ENCODE measurements at places on chromosomes 1 and 21. TPM values are rescaled to one million over a fixed set of nuclear protein-coding genes. Genes with fewer than 3 reads are reported as not detected.

- no peaks in the 10 kb centered on the region for H3K4me1 ChIP-seq
- H3K4me3 ChIP-seq, result no peak overlapping the region
- H3K36me3 ChIP-seq, result no peaks in the 10 kb centered on the region
- H3K27me3 ChIP-seq, result peaks cover 37% of the 10 kb centered on the region
- DNase-seq, result no peak
These were observed 18.5 kb downstream of the RIIAD1 start for GRCh38 chr1:151739590-151740355.

- peaks cover 20% of the 10 kb centered on the region for H3K4me1 ChIP-seq
- no peaks in the 10 kb centered on the region for H3K36me3 ChIP-seq
- H3K4me3 ChIP-seq, result no peak overlapping the region
- no peak overlapping the region for H3K27ac ChIP-seq
- DNase-seq, result no peak
These were observed 11.2 kb downstream of the DCST2 start for GRCh38 chr1:155022136-155022926.

GRCh38 chr1:199762572-199762971 is 264.9 kb upstream of the NR5A2 start:
- no peak overlapping the region for H3K4me3 ChIP-seq
- H3K27ac ChIP-seq, result no peak overlapping the region
- H3K36me3 ChIP-seq, result peaks cover 4% of the 10 kb centered on the region
- H3K27me3 ChIP-seq, result peaks cover 3% of the 10 kb centered on the region
- DNase-seq, result no peak

GRCh38 chr1:59487335-59488031 is 190.6 kb downstream of the FGGY start:
- peaks cover 3% of the 10 kb centered on the region for H3K36me3 ChIP-seq
- H3K27me3 ChIP-seq, result no peaks in the 10 kb centered on the region
- H3K27ac ChIP-seq, result no peak overlapping the region
- H3K4me1 ChIP-seq, result no peaks in the 10 kb centered on the region

DNA sequence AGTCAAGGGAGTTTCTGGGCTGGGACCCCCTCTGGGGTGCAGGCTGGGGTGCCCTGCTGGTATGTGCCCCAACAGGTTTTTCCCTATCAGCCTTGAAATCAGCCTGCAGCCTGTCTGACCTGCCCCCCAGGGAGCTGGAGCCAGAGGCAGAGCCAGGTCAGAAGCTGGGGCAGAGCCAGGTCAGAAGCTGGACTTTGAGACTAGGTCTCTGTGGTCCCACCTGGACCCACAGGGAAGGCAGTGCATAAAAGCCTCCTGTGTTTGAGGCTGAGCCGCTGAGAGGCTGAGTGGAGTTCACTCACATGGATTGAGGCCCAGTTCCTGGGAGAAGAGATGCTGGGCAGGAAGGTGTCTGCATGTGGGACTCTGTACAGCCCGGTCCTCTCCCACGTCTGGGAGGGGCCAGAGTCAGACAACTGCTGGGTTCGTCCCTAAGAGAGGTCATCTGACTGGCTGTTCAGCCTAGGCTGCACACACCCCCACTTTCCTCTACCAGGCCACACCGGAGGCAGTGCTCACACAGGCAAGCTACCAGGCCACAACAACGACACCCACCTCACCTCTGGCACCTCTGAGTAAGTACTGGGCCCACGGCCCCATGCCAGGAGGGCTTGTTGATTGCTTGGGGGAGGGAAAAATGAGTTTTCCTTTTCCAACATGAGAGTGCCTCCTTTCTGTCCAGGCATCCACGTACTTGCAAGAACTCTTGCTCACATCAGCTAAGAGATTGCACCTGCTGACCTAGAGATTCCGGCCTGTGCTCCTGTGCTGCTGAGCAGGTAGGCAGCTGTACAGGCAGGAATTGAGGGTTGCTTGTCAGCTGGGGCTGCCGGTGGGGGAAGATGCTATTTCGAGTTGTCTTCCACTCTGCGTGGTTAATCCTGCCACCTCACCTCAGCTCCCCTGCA is at the start of gene ANXA9:
TSS of gene ANXA9 (plus strand) at position 488 of the 908 bp plus-strand sequence. CDS start 814 bp downstream, outside the sequence.
- peaks cover 11% of the 10 kb centered on the region for H3K4me1 ChIP-seq
- no peaks in the 10 kb centered on the region for H3K36me3 ChIP-seq
- H3K27me3 ChIP-seq, result no peaks in the 10 kb centered on the region
- no peak within 1 kb of the TSS for H3K4me3 ChIP-seq
- DNase-seq, result no peak

GRCh38 chr1:111290630-111291029 is at the start of gene CHIA:
CHIA (plus strand) TSS chr1:111290851; CDS start chr1:111310468, 19,617 bp downstream.
- no peaks in the 10 kb centered on the region for H3K4me1 ChIP-seq
- DNase-seq, result no peak
- H3K4me3 ChIP-seq, result no peak within 1 kb of the TSS
- no peak within 1 kb of the TSS for H3K27ac ChIP-seq
- H3K36me3 ChIP-seq, result no peaks in the 10 kb centered on the region

DNA sequence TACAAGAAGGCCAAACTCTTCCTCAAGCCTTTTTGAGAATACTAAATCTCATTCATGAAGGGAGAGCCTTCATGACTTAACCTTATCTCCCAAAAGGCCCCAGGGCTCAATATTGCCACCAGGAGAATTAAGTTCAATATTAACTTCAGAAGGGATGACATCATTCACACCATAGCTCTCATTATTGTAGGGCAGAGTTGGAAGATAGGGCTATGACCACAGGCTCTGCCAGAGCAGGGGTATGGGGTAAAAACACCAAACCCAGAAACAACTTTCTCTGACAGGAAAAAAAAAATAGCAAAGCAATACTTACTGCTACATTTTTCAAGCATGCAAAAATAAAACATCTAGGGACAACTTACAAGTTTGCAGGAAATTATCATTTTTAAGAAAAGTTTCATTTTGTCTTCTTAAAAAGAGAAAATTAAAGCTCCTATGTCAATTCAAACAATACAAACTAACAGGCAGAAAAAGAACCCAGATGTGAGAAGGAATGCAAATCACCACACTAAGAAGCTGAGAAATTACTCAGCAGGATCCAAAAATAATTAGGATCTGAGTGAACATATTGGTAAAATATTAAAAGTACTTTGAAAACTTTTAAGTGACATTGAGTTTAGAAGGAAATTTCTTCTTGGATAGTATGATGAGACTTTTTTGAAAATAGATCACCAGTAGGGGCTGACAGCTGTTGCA is 1156.5 kb downstream of the NCAM2 start:
- H3K36me3 ChIP-seq, result no peaks in the 10 kb centered on the region
- no peak overlapping the region for H3K27ac ChIP-seq
- H3K4me1 ChIP-seq, result no peaks in the 10 kb centered on the region
- H3K4me3 ChIP-seq, result no peak overlapping the region
- DNase-seq, result no peak
- no peaks in the 10 kb centered on the region for H3K27me3 ChIP-seq

DNA sequence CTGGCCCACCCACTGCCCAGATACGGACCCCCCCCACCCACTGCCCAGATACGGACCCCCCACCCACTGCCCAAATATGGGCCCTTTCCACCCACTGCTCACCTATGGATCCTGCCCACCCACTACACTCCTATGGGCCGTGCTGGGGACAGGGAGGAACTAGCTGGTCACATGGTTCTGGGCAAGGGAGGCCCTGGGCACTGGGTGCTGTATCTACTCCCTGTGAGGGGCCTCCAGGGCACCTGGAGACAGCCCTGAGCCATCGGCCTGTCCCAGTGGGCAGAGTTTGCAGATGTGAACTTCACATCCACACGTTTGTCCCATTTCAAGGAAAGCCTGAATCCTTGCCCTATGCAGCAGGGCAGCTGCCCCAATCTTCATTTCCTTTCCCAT is 71.4 kb upstream of the COL6A1 start:
- H3K4me1 ChIP-seq, result no peaks in the 10 kb centered on the region
- no peaks in the 10 kb centered on the region for H3K27me3 ChIP-seq
- no peak overlapping the region for H3K4me3 ChIP-seq
- peak overlapping the region; percentile 24 for H3K27ac ChIP-seq

GRCh38 chr1:27366113-27366410 is 699 bp downstream of the MAP3K6 start:
- H3K27ac ChIP-seq, result peak overlapping the region; percentile 87
- H3K4me3 ChIP-seq, result peak overlapping the region; percentile 94
- peaks cover 3% of the 10 kb centered on the region for H3K27me3 ChIP-seq
- DNase-seq, result peak; percentile 81

GRCh38 chr1:80047791-80048190 is 1041.3 kb upstream of the ADGRL4 start:
- H3K27ac ChIP-seq, result no peak overlapping the region
- H3K4me1 ChIP-seq, result no peaks in the 10 kb centered on the region
- H3K4me3 ChIP-seq, result no peak overlapping the region
- no peaks in the 10 kb centered on the region for H3K27me3 ChIP-seq

- no peaks in the 10 kb centered on the region for H3K4me1 ChIP-seq
- peaks cover 7% of the 10 kb centered on the region for H3K27me3 ChIP-seq
- no peak overlapping the region for H3K27ac ChIP-seq
- no peak overlapping the region for H3K4me3 ChIP-seq
- DNase-seq, result no peak
These were observed 44.1 kb downstream of the TRPM2 start for GRCh38 chr21:44397431-44398031.

DNA sequence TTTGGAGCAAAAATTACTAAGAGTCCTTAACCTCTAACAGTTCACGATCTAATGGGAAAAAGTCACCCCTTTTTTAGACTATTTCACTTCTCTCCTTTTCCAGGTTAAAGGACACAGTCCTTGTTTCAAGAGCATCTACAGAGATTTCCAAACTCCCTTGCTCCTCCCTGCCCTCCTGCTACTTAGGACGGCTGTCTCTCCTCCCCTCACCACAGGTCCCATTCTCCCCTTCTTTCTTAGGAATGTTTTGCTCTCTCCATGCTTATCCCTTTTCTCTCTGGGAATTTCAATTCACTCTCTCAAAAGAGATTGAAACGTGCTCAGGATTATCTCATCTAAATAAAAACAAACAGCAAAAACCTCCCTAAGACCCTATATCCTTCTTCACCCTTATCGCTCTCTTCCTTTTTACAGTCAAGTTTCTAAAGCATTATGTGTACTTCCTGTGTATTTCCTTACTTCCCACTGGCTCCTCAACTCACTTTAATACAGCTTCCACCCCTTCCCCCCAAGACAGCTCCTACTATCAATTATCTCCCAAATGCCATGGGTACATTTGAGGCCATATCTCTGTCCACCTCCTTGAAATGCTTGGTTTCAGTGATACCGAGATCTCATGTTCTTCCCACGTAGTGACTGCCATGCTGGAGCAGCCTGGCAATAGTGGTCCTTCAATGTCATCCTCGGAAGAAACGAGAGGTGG is 43.2 kb upstream of the ZNF281 start:
- H3K27ac ChIP-seq, result no peak overlapping the region
- no peaks in the 10 kb centered on the region for H3K36me3 ChIP-seq
- H3K4me3 ChIP-seq, result no peak overlapping the region
- H3K4me1 ChIP-seq, result no peaks in the 10 kb centered on the region
- DNase-seq, result no peak

DNA sequence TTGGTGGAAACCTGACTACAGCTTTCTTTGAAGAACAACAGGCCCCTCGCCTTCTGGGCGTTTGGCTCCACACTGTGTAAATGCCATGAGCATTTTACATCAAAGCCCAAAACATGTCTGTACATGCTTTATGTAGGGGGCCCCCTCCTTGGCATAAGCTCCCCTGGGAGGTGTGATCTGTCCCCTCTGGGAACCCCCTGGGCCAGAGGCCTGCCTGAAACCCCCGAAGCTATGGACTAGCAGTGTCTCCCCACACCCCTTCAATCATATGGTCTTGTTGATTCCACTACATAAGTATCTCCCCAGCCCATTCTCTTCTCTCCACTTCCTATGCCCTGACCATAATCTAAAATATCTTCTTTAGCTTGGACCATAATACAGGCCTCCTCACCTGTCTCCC is 241.5 kb downstream of the C1orf94 start:
- peaks cover 12% of the 10 kb centered on the region for H3K27me3 ChIP-seq
- no peak for DNase-seq
- H3K4me3 ChIP-seq, result no peak overlapping the region
- no peak overlapping the region for H3K27ac ChIP-seq
- no peaks in the 10 kb centered on the region for H3K4me1 ChIP-seq
- no peaks in the 10 kb centered on the region for H3K36me3 ChIP-seq

GRCh38 chr21:38777531-38777930 is 28.2 kb upstream of the ETS2 start:
- H3K36me3 ChIP-seq, result peaks cover 14% of the 10 kb centered on the region
- no peak overlapping the region for H3K27ac ChIP-seq
- H3K4me3 ChIP-seq, result no peak overlapping the region
- DNase-seq, result no peak

- H3K4me3 ChIP-seq, result no peak overlapping the region
- peaks cover 13% of the 10 kb centered on the region for H3K36me3 ChIP-seq
- H3K27ac ChIP-seq, result peak overlapping the region; percentile 27
- no peak for DNase-seq
These were observed 45.2 kb downstream of the PLPP3 start for GRCh38 chr1:56534130-56534651.

GRCh38 chr1:192153276-192153675 is 5.0 kb upstream of the RGS18 start:
- DNase-seq, result no peak
- no peaks in the 10 kb centered on the region for H3K4me1 ChIP-seq
- no peak overlapping the region for H3K27ac ChIP-seq
- H3K4me3 ChIP-seq, result no peak overlapping the region
- H3K36me3 ChIP-seq, result no peaks in the 10 kb centered on the region

GRCh38 chr1:234683127-234683860 is 73.3 kb upstream of the IRF2BP2 start:
- no peak for DNase-seq
- peaks cover 3% of the 10 kb centered on the region for H3K36me3 ChIP-seq
- peaks cover 11% of the 10 kb centered on the region for H3K4me1 ChIP-seq
- H3K27me3 ChIP-seq, result no peaks in the 10 kb centered on the region
- no peak overlapping the region for H3K27ac ChIP-seq

DNA sequence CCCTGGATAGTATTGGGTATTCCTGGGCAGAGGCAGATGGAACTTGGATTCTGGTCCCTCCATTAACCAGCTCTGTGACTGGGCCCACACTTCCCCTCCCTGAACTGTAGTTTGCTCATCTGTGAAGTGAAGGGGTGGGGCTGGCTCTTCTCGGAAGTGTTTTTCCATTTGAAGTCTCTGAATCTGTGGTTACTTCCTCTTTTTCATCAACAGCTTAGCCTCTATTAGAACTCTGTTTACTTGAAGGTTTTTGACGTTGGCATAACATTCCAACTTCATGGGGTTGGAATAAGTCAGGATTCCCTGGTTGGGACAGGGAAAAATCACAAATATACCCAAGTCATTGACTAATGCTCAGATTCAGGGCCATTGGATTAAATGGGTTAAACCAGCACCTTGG is 3.6 kb downstream of the KIAA0040 start:
- H3K4me1 ChIP-seq, result peaks cover 4% of the 10 kb centered on the region
- no peak for DNase-seq
- H3K36me3 ChIP-seq, result no peaks in the 10 kb centered on the region

ANGPTL3 gene
- total RNA-seq, result not detected

PEX11B gene
- 22.1 TPM for total RNA-seq

E2F2 gene
- 23.5 TPM for total RNA-seq

SRM gene
- 152 TPM for total RNA-seq

F5 gene
- not detected for total RNA-seq

CFAP45 gene
- total RNA-seq, result not detected

CNIH3 gene
- 3.8 TPM for total RNA-seq

All from neural crest cell (in vitro differentiated cells).